ENCODE measurements at places on chromosomes 3 and 15.
A peak's percentile ranks its signal among the peaks of the same experiment; 100 is the strongest.

DNA sequence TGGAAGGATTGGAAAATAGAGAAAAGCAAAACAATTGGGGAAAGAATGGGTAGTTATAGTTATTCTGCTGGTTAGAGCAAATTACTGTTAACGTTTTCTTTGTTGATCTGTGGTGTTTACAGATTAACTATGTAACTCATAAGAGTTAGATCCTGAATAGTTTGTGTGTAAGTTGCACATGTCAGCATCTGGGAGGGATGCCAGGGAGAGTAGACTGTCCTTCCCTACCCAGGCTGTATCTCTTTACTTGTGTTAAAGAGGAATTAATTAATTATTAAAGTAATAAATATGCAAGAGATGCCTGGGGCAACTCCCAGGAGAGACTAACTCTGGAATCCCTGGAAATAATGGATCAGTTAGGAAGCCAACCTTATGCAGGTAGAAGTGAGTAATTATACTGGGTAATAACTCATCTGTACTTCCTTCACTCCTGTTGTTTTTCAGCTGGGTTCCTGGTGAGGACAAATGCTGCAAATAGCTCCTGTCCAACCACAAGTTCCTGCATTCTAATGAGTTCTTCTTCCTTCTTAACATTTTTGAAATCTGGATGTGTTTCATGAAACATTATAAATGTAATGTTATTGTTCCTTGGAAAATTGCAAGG is 18.9 kb downstream of the GHRL start:
- no peak for DNase-seq

- DNase-seq = no peak
Observed at GRCh38 chr3:52896151-52896550, 1.2 kb downstream of the STIMATE start.

DNA sequence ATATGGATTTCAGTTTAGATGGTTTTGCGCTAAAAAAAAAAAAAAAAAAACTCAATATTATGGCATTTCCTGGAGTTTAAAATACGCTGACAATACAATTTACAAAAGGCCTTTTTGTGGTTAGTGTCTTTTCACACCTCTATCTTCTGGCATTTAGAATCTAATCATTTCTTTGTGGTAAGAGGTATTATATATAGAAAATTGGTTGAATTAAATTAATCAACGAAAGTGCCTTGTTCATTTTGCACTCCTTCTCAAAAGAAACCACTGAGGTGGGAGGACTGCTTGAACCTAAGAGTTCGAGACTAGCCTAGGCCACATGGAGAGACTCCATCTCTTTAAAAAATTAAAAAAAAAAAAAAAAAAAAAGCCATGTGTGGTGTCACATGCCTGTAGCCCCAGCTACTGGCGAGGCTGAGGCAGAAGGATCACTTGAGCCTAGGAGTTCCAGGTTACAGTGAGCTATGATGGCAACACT is 90.0 kb upstream of the ICE2 start:
- no peak for DNase-seq

DNA sequence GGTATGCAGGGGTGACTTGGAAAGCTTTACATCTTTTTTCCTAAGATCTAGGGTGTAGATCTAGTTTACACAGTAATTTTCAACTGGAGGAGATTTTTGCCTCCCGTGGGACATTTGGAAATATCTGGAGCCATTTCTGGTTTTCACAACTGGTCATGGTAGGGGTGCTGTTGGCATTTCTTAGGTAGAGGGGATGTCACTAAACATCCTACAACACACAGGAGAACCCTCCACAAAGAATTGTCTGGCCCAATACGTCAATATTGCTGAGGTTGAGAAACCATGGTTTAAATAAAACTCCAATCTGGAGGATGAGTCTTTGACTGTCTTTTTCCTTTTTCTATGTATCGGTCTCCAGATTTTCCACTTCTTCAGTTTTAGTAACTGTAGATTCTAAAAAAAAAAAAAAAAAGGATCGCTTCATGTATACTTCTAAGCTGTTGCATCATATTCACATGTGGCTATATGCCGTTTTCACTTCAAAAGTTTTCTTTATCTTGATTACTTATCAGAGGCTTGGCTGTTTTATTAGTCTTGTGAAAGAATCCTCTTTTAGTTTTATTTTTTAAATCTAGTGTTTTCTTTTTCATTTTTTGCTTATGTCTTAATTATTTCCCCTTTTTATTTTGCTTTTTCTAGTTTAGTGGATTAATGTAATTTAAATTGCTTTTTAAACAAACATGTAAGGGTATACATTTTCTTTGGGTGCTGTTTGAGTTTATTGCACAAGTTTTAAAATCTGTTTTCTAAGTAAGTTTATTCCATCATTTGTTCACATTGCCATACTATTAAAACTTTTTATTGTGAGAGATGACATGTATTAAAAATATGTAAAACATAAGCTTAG is 21.2 kb downstream of the UBE2Q2 start:
- DNase-seq = no peak

DNA sequence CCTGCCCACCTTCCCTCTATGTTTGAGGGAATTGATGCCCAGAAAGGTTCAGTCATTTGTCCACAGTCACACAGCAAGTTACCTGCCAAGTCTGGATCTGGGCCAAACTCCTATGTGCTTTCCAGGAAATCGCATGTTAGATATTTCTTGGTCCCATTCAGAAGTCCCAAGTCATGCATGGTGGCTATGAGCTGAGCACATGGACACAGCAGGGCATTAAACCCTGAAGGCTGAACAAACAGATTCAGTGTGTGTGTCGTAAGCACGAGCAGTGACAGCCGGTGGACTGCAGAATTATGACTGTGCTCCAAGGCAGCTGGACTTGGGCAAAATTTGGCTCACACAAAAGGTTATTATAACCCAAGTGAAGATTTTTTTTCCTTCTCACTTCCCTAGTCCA is 11.4 kb upstream of the SLC6A6 start:
- no peak for DNase-seq

GRCh38 chr3:112390783-112391641 is 58.1 kb downstream of the CD200 start:
- DNase-seq = no peak

GRCh38 chr15:80875568-80876347 is 96.6 kb downstream of the CEMIP start:
- no peak for DNase-seq

DNA sequence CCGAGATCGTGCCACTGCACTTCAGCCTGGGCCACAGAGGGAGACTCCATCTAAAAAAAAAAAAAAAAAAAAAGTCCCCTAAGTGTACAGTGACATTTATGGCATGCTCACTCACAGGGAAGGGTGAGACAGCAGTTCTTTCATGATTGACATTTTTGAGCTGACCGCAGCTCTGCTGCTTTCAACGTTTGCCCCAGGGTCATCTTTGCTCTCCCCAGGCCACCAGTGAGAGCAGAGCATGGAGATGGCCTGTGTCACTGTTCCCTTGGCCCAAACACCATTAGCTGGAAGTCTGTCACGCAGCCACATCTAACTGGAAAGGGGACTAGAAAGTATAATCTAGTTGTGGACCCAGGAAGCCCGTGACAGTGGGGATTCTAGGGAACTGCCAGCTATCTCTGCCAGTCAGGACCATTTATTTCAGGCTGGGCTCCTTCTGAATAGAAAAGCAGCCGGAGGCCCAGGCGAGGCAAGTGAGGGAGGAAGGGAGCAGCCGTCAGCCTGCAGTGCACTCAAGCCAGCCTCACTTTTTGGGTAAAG is 193.4 kb upstream of the HES1 start:
- no peak for DNase-seq

GRCh38 chr3:166367947-166368533 is 530.8 kb upstream of the BCHE start:
- no peak for DNase-seq

DNA sequence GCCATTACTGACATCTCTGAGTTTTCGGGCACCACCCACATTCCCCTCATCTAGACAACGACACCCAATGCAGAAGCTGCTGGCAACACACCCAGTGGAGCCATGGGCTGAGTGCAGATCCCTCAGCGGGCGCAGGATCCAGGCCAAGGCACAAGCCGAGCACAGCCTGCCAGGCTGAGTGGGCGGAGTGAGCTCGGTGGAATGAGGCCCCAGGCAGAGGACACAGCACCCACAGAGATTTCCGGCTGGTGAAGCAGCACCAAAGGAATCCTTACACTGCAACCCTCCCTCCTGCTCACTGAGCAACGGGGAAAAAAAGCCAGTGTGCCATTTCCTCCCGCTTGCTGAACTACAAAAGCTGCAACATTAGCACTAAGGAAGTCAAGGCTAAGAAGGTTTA is 34.3 kb downstream of the ZMAT3 start:
- peak; percentile 11 for DNase-seq

GRCh38 chr3:160133757-160134156 is 91.5 kb upstream of the C3orf80 start:
- DNase-seq = no peak

GRCh38 chr3:130557336-130558035 is 40.5 kb downstream of the COL6A6 start:
- DNase-seq = no peak

- no peak for DNase-seq
Observed at GRCh38 chr3:49132437-49133225, at the start of gene LAMB2. TSS of gene LAMB2 (minus strand) at chr3:49133050. CDS start at chr3:49132867, 183 bp downstream.

DNA sequence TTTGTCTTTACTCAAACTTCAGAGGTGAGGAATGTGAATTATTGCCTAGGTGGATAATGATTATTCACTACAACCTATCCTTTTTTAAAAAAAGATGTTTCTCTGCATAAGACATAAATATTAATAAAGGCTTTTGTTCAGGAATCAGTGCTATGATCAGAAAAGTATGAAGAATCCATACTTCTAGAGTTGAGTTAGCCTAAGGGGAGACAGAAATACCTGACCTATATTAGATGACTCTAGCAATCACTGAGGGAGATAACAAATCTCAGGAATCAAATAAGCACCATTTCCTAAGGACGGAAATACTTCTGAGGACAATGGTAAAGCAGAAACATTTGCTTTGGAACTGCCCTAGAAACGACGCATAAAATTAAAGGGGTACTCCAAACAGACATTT is 763.8 kb downstream of the GBE1 start:
- DNase-seq = no peak

- no peak for DNase-seq
Observed at GRCh38 chr3:32778389-32778788, 39.4 kb upstream of the TRIM71 start.

DNA sequence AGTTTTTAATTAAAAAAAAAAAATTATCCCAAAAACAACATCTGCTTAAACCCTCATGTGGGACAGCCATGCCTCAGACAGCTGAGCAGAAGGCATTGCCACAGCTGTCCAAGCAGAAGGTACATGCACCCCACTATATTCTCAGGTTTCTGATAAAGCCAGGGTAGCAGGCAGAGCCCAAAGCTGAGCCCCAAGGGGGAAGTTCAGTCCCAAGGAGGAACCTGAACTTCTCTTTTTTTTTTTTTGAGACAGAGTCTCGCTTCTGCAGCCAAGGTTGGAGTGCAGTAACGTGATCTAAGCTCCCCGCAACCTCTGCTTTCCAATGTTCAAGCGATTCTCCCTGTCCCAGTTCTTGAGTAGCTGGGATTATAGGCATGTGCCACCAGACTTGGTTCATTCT is 33.2 kb downstream of the MKRN2 start:
- no peak for DNase-seq

DNA sequence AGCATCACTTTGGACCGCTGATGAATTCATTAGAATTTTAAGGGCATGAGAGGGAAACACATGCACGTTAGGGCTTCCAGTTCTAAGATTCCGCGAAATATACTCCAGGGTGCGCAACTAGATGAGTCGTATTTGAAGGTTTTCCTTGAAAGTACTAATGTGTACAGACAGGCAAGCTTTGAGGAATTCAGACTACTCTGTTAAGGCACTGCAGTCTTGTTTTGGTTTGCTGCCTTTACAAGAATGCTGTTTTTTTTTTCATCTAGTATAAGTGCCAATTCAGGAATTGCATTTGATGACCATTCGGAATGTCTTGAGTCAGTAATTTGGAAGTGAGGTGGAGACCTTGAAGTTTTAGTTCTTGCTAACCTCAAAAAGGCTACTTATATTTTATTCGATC is 19.1 kb downstream of the TRNT1 start:
- DNase-seq = no peak

GRCh38 chr3:70640481-70640880 is 328.0 kb upstream of the MDFIC2 start:
- DNase-seq = no peak

GRCh38 chr3:19885468-19885867 is 48.5 kb downstream of the EFHB start:
- DNase-seq = no peak

DNA sequence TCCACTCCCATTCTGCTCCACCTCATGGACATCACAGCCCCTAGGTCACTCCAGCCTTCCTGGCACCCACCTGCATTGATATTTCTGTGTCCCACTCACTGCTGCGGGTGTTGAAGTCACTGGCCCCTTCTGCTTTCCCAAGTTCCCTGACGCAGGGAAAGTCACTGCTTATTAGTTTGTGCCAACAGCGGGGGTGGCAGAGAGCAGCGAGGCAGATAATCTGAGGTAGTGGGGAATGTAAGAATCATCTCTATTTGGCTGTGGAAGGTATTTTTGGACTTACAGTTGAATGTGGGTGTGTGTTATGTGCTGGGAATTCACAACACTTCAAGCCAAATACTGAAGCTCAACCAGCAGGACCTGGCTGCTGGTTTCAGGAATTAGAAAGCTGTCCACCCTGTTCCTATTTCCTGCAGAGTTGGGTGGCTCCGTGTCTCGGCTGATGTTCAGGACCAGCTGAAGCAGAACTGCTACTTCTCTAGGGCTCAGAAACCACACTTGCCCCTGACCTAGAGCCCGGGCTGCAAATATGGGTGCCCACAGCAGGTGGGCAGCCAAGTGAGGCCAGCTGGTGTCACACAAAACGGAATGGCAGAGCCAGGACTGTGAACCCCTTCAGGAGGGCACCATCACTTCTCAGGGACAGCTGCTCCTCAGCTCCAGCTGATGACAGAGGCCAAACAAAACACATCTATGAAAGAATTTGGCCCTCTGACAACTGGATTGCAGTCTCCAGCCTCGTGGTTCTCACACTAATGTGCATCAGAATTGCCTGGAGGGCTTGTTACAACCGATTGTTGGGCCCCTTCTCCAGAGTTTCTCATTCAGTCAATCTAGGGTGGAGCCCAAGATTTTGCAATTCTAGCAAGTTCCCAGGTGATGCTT is 57.7 kb downstream of the SEMA5B start:
- no peak for DNase-seq

DNA sequence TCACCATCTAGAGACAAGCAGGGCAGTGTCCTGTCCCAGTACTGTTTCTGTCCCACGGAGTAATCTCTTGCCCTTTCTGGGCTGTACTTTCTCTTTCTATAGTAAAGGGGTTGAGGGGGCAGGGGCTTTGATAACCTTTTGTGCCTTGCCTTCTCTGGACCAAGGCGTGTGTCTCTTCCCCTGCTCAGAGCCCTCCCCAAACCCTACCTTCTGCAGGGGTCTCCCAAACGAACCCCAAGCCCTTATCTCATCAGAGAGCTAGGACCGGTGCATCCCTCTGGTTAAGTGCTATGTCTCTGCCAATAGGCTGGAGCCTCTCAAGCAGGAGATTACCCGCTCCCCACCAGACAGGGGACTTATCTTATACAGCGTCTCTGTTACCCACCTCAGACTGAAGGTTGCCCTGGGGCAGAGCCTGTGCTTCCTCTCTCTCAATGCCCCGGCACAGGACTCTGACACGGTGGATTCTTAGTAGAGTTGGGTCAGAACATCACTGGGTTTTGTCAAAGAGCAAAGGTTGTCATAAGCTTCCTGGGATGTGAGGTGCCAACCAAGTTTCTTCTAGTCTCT is 2.9 kb downstream of the PLEKHO2 start:
- no peak for DNase-seq
